ENCODE measurements at places on chromosomes 11 and 22.
A peak's percentile ranks its signal among the peaks of the same experiment; 100 is the strongest.

GRCh38 chr11:118252688-118253087 is 523 bp upstream of the MPZL3 start:
- DNase-seq: no peak

- DNase-seq: no peak
Measured at GRCh38 chr11:133011604-133012003, 520.7 kb downstream of the OPCML start.

DNA sequence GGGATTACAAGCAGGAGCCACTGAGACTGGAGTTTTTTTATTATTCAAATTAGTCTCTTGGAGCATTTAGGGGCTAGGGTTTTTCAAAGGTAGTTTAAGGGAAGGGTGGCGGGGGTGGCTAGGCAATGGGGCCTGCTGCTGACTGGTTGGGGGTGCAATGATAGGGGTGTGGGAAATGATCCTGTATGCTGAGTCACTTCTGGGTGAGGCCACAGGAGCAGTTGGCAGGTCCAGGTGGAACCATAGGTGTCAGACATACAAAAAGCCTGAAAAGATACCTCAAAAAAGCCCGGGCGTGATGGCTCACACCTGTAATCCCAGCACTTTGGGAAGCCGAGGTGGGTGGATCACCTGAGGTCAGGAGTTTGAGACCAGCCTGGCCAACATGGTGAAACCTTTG is 13.7 kb downstream of the MTFP1 start:
- DNase-seq: no peak

- DNase-seq: no peak
Measured at GRCh38 chr11:118417801-118418200, 16.4 kb downstream of the ATP5MG start.

DNA sequence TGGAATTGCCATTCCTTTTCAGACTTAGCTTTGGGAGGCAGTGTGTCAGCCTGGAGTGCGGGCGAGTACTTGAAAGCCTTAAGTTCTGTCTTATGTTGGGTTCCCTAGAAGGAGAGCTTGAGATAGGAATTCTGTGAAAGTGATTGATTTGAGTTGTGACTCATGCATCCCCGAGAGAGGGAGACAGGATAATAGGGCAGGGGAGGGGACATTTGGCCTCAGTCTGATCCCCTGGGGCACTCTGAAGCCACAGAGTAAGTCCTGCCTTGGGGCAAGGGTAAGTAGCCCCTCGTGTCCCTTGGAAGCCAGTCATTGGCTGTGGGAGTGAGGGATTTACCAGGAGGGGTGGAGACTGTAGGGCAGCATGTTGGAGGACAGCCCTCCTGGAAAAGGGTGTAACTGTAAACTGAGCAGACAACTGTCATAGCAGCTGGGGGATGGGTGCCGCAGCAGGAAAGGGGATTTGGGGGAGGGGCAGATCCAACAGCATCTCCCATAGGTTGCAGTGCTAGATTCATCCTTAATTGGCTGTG is 44.0 kb downstream of the KIAA1671 start:
- no peak for DNase-seq

DNA sequence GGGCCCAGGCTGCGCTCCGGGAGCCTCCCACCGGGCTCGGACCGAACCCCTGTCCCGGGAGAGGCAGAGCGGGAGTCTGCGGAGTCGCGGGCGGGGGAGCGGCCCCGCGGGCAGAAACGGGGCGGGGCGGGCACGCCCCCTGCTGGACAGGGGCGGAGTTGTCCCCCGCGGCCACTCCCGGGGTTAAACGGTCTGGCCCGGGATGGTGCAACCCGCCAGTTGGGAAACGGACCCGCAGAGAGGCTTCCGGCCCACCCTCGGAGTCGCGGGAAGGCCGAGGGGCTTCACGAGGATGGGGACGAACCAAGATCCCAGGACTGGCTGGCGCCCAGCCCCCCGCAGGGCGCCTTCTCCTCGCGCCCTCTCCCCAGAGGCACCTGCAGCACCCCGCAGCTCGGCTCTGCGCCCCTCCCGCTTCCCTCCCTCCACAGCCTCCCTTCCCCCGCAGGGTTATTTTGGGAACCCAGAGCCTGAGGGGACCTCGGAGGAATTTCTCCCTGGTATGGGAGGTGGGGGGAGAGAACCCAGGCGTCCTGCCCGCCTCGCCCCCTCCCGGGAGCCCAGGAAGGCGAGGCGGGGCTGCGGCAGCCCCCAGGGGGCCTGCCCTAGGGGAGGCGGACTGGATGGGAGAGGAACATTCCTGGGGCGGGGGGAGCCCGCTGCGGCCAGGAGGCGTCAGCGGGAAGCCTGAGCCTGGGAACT is 902 bp downstream of the RASGRP2 start:
- peak; percentile 66 for DNase-seq

DNA sequence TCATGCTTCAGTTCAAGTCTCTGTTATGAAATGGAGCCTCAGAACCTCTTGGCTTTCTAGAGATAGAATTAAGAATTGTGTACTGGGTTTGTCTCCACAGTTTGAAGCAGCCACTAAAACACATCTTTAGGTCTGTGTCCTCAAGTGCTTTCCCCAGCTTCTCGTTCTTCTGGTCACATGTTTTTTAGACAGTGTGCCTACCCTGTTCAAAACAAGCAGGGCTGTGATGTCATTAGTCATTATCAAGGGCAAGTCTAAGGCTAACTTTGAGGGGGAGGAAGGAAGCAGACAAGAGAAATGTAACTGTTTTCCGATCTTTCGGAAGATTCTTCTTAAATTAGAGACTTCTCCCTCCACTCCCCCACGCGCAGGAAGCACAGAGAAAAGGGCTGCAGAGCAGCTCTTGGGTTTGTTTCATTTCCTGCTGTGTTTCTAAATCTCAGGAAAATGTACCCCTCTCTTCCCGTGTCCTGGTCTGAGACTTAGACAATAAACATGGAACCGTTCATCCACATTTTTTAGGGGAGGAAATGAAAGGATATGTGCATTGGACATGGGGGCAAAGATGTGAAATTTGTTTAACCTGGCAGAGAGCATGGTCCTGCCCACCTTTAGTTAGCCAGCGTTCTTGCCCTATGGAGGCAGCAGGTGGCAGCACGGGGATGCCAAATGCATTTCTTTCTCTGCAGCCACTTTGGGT is 3.1 kb downstream of the AKIP1 start:
- DNase-seq: no peak

- peak; percentile 88 for DNase-seq
Measured at GRCh38 chr11:128323381-128323780, 264.0 kb downstream of the ETS1 start.

DNA sequence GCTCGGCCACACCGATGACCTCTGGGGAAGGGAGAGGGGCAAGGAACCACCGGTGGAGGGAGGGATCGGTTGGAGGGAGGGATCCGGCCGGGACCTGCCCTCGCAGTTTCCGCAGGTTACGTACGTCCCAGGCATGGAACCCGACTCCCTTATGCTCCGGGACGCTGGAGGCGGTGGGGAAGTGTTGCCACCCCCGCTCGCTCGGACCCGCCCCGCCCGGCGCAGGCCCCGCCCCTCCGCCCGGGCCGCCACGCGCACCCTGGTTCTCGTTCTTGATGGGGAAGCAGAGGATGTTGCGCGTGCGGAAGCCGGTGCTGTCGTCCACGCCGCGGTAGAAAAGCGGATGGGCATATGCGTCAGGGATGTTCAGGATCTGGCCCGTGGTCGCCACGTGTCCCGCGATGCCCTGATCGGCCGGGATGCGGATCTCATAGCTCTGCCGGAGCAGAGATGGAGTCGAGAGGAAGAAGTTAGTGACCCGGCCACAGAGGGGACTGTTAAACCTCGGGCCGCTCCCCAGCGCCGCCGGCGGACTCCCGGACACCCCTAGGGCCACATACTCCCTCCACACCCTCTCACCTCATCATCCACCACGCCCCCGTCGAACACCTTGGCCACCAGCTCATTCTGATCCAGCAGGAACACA is 89.8 kb downstream of the PDE2A start:
- peak; percentile 21 for DNase-seq

DNA sequence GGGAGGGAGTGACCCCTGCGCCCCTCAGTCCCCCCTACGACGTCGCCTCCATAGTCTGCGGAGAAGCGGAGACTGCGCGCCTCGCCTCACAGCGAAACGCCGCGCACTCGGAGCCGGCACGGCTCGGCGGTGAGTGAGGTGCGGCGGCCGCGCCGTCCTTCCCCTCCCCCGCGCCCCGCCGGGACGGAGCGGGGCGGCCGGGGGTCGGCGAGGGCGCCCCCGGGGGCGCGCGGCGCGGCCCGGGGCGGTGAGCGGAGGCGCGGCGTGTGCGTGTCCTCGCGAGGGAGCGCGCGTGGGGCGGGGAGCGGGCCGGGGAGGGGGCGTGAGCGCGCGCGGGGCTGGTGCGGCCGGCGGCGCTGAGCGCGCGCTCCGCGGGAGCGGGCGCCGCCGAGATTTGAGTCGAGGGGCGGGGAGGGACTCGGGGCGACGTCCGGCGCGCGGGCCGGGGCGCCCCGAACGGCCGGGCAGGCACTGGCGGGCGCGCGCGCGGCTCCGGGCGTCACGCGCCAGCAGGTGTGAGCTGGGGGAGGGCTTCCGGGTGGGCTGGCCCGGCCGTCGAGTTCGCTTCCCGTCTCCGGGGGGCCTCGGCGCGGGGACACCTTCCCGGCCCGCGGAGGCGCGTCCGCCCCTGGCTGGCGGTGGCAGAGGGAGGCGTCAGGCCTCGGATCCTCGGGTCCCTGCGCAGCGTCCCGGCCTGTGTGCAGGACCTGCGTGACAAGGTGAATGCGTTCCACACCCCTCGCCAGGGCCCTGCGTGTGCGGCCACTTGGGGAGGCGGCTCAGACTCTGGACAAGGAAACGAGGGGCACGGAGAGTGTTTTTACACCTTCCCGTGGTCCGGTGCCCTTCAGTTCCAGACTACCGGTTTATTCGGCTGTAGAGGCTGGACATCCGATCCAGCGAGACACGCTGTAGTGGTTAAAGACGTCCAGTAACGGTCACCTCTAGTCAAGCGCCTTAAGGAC is 50.4 kb downstream of the FAM83F start:
- peak; percentile 81 for DNase-seq

- DNase-seq: no peak
Measured at GRCh38 chr11:113572136-113572735, 97.0 kb upstream of the DRD2 start.

DNA sequence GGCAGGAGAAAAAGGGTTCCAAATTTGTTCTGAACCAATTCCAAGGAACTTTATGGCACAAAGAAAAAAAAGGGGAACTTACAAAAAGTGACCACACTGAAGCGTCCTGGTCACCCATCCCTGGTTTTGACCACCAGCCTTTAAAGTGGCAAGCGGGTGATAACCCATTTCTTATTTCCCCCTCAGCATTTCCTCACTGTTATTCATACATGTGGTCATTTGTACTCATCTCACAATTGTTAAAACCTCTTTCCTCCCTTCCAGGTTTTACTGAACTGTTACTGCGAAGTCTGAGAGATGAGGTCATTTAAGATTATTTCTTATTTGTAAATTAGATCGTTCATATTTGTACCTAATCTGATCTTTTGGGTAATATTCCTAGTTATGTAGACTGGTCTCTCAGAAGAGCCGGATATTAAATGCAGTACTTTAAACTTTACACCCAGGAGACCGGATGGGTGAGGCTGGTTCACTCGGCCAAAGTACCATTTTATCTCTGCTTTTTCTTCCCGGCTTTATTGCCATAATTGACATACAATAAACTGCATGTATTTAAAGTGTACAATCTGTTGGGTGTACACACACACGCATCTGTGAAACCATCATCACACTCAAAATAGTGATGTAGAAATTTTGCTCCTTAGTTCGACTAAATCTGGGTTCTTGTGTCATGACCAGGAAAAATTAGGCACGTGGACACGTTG is 47.0 kb downstream of the CDPF1 start:
- DNase-seq: no peak

DNA sequence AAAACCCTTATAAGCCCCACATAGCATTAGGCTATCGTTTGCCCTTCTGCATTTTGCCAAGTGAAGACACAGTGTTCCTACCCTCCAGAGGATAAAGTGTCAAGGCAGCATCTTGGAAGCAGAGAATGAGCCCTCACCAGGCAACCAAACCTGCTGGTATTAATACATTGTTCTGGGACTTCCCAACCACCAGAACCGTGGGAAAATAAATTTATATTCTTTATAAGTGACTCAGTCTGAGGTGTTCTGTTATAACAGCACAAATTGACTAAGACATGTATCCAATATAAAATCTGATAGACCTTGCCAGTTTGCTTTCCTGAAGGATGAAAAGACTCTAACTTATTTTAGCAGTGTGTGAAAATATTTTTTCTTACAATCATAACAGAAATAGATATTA is 792.5 kb upstream of the LRRC4C start:
- no peak for DNase-seq

GRCh38 chr11:84887055-84887629 is 740.0 kb downstream of the DLG2 start:
- no peak for DNase-seq

DNA sequence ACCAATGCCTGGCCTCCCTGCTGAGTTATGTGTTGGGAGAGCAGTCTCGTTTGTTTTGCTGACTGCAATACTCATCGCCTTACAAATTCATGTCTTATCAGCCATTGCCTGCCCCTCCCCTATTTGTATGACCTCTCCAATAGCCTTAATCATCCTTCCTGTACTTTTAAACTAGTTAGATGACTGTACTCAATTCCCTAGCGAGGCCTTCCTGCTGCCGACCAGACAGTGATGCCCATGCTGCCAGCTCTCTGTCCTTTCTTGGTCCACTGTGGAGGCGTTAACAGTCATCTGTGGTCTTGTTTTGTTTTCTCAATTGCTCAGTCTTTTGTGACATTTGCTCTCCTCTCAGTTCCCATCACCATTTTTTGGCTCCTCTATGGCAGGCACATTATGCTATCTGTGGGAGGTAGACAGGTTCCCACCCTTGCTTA is 20.3 kb upstream of the YPEL1 start:
- no peak for DNase-seq

DNA sequence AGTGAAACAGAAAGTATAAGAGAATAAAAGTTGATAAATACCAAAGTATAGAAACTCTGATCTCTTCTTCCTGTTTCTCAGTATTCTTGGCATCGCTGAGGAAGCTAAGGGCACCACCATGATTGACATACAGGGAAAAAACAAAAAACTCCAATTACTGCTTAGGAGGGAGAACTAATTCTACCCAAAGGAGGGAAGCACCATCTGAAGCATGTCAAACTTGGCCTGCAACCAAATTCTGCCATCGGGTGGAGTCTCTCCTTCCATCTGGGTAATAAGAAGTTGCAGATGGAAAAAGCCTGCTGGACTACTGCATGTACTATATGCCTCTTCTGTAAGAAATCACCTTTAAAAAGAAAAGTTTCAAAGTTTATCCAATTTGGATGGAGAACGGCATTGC is 30.5 kb upstream of the PPP2R1B start:
- DNase-seq: no peak

DNA sequence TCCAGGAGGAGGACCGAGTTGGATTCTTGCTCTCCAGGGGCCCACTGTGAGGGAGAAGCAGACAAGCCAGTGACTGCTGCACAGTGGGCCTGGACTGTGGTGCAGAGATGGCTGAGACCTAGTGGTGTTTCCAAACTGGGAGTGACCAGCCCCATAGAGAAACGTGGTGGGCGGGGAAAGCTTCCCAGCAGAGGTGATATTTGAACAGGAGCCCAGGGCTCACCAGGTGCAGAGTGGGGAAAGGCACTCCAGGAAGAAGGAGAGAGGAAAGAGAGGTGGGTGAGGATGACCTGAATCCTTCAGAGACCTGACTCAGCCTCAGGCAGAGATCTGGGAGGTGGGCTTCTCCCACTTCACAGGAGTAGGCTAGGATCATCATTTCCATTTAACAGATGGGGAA is 52.1 kb upstream of the RASD2 start:
- no peak for DNase-seq

GRCh38 chr22:40441761-40442390 is 71.5 kb downstream of the SGSM3 start:
- no peak for DNase-seq

Data from T-helper 2 cell (primary cell).